ENCODE measurements at places on chromosomes 4 and X.

DNA sequence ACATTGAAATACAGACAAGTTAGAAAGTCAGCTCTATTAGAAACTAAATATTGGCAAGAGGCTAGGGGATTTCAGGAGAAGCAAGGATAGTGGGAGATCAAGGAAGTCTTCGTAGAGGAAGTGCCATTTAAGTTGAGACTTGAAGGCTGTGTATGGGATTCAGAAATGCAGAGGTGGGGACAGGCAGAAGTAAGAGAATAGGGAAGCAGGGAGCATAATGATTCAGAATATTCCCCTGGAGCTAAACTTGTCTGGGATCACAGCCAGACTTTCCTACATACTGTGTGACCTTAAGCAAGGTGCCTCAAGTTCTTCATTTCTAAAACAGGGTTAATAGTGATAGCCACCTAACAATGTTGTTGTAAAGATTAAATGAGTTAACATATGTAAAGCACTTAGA is 108.8 kb downstream of the DDIT4L start:
- DNase-seq = no peak

- DNase-seq = peak; percentile 51
Observed at GRCh38 chrX:39693298-39693697, 404.5 kb downstream of the BCOR start.

- no peak for DNase-seq
Observed at GRCh38 chr4:173575482-173576152, 45.6 kb upstream of the HAND2 start.

DNA sequence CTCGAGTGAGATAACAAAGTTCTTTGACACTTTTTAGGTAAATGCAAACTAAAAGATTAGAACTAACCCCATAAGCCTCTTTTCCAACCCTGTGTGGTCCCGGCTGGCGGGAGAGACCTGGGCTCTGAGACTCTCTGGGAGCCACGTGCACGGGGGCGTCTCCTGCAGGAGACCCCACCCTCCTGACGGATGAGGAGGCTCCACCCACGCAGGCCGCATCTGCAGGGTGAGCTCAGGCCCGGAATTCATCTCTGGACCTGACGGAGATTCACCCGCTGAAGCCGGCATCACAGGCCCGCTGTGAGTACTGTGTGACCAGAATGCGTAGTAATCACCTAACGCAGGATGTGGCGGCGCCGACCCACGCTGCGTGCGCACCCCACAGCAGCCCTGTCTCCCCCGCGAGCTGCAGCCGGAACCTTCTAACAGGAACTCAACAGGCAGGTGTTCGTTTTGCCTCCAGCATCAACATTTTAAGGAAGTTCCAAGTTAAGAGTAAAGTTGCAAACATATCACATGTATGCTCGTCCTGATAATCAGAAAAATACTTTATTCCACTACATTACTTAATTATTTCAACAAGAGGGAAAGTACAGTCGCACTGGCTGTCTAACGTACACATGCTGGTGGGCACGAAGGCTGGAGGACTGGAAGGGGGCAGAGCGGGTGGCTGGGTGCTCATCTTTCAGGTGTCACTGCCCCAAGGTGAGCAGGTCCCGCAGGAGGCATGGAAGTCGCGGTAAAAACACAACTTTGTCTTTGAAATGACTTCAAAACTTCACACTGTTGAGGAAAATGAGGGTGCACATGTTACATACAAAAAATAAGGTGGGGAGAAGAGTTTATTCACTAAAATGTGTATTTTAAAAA is 44.5 kb downstream of the FGFRL1 start:
- no peak for DNase-seq

GRCh38 chr4:100816436-100817045 is 298.7 kb upstream of the EMCN start:
- DNase-seq = no peak

DNA sequence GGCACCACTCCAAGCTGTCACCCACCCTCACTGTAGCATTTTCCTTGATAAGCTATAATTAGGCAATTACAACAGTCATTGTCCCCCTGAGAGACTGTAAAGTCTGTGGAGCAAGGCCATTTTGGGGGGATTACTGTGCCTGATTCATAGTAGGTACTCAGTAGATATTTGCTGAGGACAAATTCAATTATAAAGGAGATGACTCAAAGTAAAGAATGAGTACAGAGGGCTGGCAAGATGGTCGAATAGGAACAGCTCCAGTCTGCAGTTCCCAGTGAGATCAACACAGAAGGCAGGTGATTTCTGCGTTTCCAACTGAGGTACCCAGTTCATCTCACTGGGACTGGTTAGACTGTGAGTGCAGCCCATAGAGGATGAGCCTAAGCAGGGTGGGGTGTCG is 42.0 kb downstream of the MAOB start:
- no peak for DNase-seq

- DNase-seq = peak; percentile 31
Observed at GRCh38 chr4:52376132-52376704, 282.9 kb downstream of the USP46 start.

- DNase-seq = no peak
Observed at GRCh38 chr4:26321373-26322221, 783 bp downstream of the RBPJ start.

- no peak for DNase-seq
Observed at GRCh38 chrX:150202641-150203247, 160.4 kb upstream of the MAMLD1 start.

- DNase-seq = no peak
Observed at GRCh38 chr4:19309378-19309777, 942.3 kb upstream of the SLIT2 start.
